NCI-H69 (cell line): ENCODE measurements at places on chromosomes 2 and 18.

GRCh38 chr2:12352889-12353288 lies 363.8 kb upstream of the TRIB2 start:
- no peak for DNase-seq

- peak; percentile 74 for DNase-seq
These were observed 80.3 kb downstream of the DYNAP start for GRCh38 chr18:54671291-54671881.

DNA sequence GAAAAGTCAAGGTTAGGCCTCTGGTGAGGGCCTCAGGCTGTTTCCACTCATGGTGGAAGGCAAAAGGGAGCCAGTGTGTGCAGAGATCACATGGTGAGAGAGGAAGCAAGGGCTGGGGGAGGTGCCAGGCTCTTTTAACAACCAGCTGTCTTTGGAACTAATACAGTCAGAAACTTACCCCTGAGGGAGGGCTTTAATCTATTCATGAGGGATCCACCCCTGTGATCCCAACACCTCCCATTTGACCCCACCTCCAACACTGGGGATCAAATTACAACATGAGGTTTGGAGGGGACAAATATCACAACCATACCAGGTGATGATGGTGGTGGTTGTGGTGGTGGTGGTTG lies 10.9 kb downstream of the POLI start:
- peak; percentile 69 for DNase-seq

DNA sequence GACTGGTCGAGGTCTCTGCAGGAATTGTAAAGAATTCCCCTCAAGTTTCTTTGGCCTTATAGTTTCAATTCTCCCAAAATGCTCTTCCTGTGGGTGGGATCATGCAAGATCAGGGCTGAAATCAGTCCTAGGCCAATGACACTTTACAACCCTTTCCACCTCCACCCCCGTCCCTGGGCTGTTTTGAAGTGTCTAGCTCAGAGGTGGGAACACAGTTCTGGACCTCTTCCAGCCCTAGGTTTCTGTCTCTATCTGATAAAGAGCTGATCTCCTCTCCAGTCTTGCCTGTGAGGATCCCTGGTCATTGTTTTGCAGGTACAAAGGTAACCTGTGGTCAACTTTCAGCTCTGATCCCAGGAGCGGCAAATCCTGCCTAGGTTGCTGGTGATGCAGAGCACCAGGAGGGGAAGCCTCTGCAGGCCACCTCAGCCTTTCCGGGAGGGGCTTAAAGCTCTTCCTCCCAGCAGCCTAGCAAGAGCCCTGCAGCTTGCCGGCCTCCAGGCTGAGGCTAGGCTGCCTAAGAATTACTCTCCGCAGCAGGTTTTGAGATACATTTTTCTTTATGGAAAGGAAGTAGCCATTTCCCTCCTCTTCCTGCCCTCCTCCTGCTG lies 69.8 kb upstream of the WIPF1 start:
- DNase-seq, result no peak

GRCh38 chr2:60486067-60486466 lies 67.4 kb downstream of the BCL11A start:
- DNase-seq, result no peak

DNA sequence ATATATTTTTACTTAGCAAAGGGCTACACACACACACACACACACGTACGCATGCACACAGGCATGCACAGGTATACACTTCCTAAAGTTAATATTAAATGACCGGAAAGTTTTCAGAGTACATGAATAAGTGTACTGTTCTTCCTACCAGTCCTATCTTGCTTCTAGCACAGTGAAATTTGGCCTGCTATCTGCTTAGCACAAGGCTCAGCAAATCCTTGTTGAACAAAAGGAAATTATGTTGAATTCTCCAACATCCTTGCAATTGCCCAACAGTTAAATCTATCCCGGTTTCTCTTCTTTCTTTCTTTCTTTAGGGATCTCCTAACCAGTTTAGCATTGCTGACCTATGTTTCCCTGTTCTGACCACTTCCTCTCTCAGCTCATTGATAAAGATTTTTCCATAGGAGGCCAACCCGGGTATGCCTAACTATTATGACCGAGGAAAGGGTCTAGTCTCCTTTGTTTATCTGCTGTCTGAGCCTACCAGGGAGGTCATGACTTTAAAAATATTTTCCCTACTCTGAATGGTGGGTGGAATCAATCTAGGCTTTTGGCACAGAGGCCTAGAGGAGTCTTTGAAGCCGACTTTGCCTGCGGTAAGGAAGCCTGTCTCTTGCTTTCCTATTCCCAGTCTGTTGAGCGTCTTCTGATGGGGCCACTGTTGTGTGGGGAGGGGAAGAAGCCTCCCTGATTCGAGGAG lies 400.7 kb downstream of the HRH4 start:
- no peak for DNase-seq

DNA sequence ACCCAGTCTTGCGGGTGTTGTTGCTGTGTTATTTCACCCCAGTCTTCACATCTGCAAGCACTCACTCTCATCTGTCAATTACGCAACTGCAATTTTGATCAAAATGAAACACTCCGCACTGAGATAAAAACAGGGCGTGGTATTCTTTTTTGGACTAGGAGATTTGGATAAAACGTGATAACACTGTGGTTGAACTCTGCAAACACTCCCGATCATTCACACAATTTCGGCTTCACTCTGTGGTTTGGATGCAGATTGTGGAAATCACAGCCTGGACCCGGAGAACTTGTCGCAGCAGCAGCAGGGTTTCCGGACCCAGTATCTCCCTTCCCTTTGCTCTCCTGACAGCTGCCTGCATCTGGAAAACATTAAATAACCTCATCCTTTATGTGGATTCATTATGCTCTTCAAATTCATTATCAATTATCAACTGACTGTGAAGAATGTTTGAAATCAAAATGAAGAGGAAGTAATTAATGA lies 49.4 kb upstream of the APCDD1 start:
- DNase-seq, result peak; percentile 89

- DNase-seq, result no peak
These were observed 43.0 kb downstream of the BIN1 start for GRCh38 chr2:127063701-127064590.

DNA sequence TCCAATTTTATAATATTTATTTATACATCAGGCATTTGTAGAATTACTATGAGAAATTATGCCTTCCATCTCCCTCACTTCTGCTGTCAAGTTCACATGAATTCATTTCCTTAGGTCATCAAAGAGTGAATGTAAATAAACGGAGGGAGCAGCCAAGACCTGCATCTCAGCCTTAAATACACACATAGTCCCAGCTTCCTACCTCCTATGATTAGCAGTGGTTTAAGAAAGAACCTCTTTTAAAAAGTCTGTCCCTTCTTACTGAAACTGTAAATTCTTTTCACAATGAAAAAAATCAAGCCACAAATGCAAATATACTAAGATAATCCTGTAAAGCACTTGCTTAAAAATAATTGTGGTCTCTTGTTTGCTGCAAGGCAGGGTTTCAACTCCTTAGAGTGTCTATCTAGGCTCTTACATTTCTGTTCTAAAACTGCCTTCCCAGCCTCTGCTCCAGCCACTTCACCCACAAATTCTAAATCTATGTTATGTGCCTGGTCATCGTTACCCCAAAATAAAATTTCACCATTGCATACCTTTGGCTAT lies 532.7 kb upstream of the FSHR start:
- DNase-seq, result no peak

DNA sequence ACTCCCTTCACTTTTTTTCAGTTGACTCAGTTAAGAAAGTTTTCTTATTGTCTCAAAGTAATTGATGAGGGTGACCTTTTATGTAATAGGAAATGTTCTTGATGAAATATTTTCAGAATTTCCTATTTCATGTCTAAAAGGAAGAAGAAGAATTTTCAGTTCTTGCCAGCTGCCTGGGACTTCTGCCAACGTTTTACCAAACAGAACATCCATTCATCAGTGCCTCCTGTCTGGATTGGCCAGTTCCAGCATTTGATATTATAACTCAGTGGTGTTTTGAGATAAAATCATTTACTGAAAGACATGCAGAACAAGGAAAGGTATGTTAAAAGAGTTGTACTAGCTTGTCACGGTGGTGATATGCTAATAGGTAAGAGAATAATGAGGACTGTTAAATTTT lies 104.7 kb upstream of the MYO3B start:
- peak; percentile 14 for DNase-seq

DNA sequence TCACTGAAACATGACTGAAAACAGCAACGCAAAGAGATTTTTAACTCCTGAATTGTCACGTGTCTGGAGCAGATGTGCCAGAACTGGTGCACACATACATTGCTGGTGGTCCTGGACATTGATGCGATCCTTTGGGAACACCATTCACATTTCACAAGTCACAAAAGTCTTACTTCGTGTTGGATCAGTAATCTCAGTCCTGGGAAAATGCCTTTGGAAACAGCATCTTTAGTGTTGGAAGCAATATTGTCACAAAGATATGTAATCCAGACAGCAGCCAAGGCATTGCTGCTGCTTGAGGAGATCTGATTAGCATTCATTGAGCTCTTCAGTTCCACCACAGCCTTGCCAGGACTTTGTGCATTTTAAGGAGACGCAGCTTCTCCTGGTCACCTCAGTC lies 126.2 kb upstream of the SH3BP4 start:
- DNase-seq, result no peak

DNA sequence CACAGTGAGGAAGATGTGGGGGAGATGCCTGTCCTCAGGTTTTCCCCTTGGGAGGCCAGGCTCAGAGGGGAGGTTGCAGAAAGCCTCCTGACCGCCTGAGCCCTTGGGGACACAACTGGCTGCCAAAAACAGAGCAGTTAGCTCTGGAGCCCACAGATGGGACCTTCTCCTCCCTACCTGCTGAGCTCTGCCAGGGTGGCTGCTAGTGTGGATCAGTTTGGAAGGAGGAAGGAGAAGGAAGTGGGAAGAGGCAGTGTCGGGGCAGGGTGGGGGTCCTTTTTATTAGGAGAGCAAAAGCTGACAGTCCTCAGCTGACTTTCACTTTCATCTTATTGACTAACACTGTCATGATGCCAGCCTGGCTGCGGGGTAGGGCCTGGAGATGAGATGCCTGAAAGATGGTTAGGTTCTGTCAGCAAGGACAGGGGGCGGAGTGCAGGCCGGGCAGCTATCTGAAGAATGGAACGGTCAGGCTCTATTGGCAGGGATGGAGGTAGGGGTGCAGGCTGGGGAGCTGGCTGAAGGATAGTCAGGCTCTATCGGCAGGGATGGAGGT lies 188.5 kb upstream of the HDAC4 start:
- no peak for DNase-seq

- DNase-seq, result no peak
These were observed 1.7 kb upstream of the EXOC6B start for GRCh38 chr2:72827487-72827886.

DNA sequence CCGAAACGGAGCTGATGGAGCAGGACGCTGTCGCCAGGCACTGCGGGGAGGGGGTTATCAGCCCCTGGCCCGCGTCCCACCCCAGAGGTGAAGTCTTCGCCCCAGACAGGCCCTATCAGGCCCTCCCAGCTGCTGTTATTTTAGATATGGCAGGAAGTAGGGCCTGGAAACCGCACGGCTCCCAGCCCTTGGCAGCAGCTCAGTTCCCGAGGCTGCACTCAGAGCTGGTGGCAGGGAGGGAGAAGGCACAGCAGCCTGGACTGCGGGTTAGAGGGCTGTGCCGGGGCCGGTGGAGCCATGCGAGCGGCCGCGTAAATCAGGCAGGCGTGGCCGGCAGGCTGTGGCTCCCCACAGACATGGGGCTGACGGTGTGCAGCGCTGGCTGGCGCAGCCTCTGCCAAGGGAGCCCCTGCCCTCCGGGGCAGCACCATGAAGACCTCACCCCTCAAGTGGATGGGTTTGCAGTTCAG lies 111.4 kb downstream of the NFATC1 start:
- DNase-seq, result no peak

- no peak for DNase-seq
These were observed 42.3 kb downstream of the R3HDM1 start for GRCh38 chr2:135573620-135574019.

DNA sequence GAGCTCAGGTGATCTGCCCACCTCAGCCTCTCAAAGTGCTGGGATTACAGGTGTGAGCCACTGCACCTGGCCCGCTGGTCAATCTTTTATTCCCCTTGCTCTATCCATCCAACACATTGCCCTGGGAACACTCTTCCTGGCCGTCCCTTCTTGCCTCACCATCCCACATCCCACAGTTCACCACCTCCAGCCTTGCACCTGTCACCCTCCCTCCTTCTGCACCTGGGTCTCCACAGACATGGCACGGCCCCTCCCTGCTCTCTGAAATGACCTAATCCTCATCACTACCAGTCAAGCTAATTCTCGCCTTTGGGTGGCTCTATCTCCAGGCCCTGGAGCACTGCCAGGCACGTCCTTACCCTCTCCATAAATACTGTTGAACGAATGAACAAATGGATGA lies 116.9 kb upstream of the TEX51 start:
- no peak for DNase-seq

- DNase-seq, result no peak
These were observed 266.2 kb upstream of the REV1 start for GRCh38 chr2:99756059-99756458.

- DNase-seq, result no peak
These were observed 273.9 kb upstream of the EPAS1 start for GRCh38 chr2:46023165-46023854.

GRCh38 chr2:50491541-50492476 lies 540.1 kb downstream of the NRXN1 start:
- DNase-seq, result peak; percentile 49

DNA sequence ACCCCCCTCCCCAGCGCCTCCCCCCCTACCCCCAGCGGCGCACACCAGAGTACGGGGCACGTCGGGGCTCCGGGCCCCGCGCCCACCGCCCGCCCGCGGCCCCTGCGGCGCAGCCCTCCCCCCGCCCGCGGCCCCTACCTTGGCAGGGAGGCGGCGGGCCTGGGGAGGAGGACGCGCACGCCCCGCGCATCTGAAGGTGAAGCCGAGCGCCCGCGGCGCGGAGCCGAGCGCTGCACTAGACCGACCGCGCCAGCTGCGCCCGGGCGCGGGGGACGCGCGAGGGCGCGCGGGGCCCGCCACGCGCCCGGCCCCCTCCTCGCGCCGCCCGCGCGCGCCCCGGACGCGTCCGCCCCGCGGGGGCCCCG lies at the start of gene ZNF516:
ZNF516 (minus strand) TSS at position 237 of the 365 bp plus-strand sequence. CDS start 52,188 bp downstream, outside the sequence.
- peak; percentile 90 for DNase-seq

- DNase-seq, result no peak
These were observed 51.2 kb downstream of the CHMP3 start for GRCh38 chr2:86512034-86512433.

DNA sequence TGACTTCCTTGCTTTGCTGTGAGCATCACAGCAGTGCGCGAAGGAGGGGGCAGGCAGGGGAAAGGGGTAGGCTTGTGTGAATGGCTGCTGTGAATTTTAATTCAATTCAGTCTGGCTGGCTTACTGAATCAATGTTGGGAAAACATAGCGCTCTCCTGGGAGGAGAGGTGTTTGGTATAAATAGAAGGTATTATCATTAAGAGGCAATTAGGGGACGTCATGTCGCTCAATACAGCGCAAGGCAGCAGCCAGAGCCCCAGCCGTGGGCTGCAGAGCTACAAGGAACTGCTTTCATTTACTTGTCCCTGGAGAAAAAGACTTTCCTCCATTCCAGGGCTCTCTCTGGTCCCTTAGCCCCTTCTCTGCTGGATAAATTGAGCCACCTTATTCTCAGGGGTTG lies 181.4 kb upstream of the MSH6 start:
- peak; percentile 86 for DNase-seq

- DNase-seq, result no peak
These were observed 38.0 kb downstream of the TMX3 start for GRCh38 chr18:68676913-68677312.

- DNase-seq, result peak; percentile 2
These were observed 112.0 kb downstream of the TRABD2A start for GRCh38 chr2:84768840-84769239.
